ENCODE measurements at places on chromosomes 5 and 9.

GRCh38 chr9:92151691-92152393, 36.6 kb upstream of the SPTLC1 start:
- DNase-seq = no peak

DNA sequence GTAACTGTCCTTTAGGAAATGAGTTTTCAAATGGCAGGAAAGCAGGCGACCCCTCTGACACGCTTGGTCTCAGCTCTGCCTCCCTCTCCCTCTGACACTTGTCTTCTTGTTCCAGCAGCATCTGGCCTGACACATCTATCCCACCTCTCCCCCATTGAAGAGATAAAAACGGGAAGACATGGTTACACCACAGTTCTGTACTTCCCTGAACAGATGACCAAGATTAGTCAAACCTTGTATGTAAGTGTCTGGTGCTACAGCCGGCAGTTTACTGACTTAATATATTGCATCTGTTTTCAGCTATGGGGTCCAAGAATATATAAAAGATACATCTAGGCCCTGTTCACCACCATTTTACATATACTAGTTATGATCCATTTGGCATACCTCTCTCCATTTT, 29.6 kb upstream of the MLLT3 start:
- DNase-seq = no peak

- peak; percentile 37 for DNase-seq
These were observed 34.8 kb upstream of the TRIO start for GRCh38 chr5:14108170-14108996.

DNA sequence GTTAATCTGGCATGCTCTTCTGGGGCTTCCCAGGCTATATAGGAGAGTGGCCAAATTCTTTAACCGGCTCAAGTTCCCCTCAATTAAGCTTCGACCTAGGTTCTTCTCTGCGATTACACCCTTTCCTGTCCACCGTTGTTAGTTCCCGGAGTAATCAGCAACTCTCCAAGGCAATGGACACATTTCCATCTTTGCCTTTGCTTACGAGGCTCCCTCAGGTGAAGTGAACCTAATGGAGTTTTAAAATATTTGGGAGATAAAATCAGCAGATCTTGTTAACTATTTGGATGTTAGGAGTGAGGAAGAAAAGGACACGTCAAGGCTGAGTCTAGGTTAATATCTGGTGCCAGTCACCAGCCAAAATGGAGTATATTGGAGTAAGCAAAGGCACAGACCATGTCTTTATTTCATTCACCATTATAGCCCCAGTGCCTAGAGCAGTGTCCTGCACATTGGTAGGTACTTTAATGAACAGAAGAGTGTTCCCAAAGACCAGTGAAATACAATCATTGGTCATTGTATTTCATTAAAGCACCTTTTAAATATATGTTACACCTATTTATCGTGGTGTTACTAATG, 515 bp downstream of the UTP15 start:
- no peak for DNase-seq

- DNase-seq = no peak
These were observed 13.1 kb downstream of the GPR21 start for GRCh38 chr9:123046406-123047195.

DNA sequence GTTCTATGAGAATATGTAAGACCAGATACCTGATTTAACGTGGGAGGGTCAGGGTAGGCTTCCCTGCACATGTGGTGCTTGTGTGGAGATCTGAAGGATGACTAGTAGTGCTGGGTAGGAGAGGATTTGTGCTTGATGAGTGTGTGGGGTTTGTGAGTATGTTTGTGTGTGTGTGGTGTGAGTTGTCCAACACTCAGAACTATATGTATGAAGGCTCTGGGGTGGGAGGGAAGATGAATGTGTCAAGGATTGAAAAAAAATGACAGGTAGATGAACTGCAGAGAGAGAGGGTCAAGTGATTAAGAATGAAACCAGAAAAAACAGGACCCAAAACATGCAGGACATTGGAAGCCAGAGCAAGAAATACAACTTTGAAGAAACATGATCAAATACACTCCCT, 154.6 kb upstream of the NR3C1 start:
- no peak for DNase-seq

GRCh38 chr5:56941981-56942380, 9.9 kb downstream of the MIER3 start:
- DNase-seq = no peak

GRCh38 chr5:132413567-132413966, 44.1 kb downstream of the SLC22A5 start:
- DNase-seq = no peak

- peak; percentile 74 for DNase-seq
These were observed 2.5 kb upstream of the LRRC14B start for GRCh38 chr5:188488-189481.

Measured in pancreas (tissue), 10 donors.